ENCODE measurements at places on chromosomes 2 and 18. TPM values are rescaled to one million over a fixed set of nuclear protein-coding genes. Genes with fewer than 3 reads are reported as not detected.
A peak's percentile ranks its signal among the peaks of the same experiment; 100 is the strongest.

DNA sequence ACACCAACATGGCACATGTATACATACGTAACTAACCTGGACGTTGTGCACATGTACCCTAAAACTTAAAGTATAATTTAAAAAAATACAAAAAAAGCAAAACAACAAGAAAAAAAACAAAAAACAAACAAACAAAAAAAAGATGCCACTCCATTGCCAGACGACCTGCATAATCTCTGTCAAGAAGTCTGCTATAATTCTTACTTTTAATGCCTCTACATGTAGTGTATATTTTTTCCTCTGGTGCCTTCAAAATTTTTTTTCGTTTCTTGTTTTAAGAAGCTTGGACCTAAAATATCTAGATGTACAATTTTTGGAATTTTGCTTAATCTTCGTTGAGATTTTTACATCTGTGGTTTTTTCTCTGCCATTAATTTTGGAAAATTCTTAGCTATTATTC lies 235.6 kb upstream of the ZNF521 start:
- H3K4me1 ChIP-seq, result no peaks in the 10 kb centered on the region
- no peaks in the 10 kb centered on the region for H3K27me3 ChIP-seq
- H3K4me3 ChIP-seq, result no peak overlapping the region
- DNase-seq, result no peak
- no peaks in the 10 kb centered on the region for H3K36me3 ChIP-seq

DNA sequence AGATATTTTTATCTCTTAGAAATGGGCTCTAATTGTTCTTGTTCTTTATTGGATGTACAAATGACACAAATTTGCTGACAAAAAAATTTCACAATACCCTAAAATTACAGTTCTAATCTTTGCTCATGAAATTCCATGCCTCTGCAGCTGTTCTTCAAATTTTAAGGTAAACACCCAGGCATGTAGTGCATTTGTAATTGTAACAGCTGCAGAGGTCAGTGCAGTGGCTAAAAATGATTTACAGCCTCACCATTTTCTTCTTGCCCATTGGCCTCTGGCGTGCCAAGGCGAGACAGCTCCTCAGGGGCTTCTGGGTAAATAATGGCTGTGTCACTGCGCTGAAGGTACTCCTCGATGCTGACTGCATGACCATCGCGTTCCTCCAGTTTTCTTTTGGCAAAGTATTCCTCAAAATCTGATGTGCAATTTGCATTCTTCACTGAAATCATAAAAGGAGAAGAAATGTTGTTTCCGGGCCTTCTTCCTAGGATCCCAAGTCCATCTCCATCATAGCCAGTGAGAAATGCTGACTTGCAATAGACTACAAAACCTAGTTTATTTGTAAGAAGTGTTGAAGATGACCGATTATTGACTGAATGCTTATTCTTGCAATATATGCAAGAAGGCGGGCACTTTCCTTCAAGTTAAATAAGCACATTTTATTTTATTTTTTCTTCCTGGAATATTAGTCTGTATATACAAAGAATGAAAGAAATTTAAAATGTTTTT lies 115.2 kb downstream of the ZEB2 start:
- peaks cover 3% of the 10 kb centered on the region for H3K36me3 ChIP-seq
- H3K4me3 ChIP-seq, result no peak overlapping the region
- peaks cover 3% of the 10 kb centered on the region for H3K4me1 ChIP-seq

GRCh38 chr18:68721681-68722583 lies 7.0 kb upstream of the TMX3 start:
- peak overlapping the region; percentile 89 for H3K27ac ChIP-seq
- no peak for DNase-seq
- H3K27me3 ChIP-seq, result no peaks in the 10 kb centered on the region
- peaks cover 11% of the 10 kb centered on the region for H3K4me1 ChIP-seq
- H3K4me3 ChIP-seq, result peak overlapping the region; percentile 80

Gene CCDC121
- 1.6 TPM for total RNA-seq

DNA sequence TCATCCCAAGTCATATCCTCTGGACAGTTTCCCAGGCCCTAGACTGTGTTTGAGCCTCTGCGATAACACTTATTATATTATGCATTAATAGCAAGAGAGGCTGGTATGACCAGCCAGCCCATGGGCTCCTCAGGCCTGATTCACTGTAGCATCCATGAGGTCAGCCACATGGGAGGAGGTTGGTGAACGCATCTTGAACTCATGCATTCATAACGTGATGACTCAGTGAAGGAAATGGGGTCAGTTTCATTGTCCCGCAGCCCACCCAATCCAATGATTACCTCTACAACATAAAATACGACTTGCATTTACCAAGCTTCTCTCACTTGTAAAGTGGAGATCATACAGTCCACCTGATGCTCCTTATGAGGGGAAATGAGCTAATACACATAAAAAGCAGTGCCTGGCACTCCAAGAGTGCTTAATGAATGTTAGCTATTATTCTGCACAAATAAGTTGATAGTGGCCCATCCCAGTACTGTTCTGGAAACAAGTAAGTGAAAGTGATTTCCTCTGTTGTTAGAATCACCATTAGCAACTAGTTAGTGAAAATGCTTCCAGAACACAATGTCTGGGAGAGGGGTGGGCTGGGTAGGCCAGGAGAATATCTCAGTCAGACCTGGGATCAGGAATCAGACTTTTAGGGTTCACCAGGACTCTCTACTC lies 46.1 kb upstream of the CELF4 start:
- H3K4me1 ChIP-seq, result no peaks in the 10 kb centered on the region
- H3K27ac ChIP-seq, result no peak overlapping the region
- no peaks in the 10 kb centered on the region for H3K36me3 ChIP-seq
- no peak for DNase-seq

DNA sequence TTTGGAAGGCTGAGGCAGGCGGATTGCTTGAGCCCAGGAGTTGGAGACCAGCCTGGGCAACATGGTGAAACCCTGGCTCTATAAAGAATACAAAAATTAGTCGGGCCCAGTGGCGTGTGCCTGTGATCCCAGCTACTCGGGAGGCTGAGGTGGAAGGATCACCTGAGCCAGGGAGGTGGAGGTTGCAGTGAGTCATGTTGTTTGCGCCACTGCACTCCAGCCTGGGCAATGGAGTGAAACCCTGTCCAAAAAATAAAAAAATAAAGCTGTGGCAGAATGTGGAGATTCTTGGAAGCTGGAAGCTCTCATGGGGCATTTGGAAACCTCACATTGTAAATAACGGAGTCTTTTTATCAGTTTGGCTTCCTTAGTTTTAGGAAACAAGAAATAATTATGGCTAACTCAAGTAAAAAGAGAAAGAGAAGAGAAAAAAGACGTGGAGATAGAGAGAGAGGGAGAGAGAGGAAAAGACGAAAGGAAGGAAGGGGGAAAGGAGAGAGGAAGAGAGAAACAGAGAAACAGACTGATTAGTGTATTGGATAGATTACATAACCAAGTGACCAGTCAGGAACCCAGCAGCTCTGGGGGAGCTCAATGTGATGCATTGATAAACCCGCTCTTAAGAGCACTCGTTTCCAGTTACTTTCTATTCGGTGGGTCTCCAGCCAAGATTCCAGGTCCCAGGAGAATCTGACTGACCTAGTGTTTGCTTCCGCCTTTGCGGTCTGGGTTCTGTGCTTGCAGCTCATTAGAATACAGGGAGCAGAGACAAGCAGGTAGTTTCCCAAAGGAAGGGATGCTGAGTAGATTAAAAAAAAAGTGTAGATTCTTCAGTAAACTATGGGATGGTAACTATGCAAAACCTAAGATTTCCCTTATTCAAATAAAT lies 1.1 kb upstream of the SPAST start:
- H3K27me3 ChIP-seq, result peaks cover 4% of the 10 kb centered on the region
- H3K36me3 ChIP-seq, result peaks cover 1% of the 10 kb centered on the region
- peaks cover 22% of the 10 kb centered on the region for H3K4me1 ChIP-seq
- peak overlapping the region; percentile 98 for H3K4me3 ChIP-seq

- H3K27me3 ChIP-seq, result no peaks in the 10 kb centered on the region
- H3K27ac ChIP-seq, result no peak overlapping the region
- peaks cover 22% of the 10 kb centered on the region for H3K4me1 ChIP-seq
- H3K36me3 ChIP-seq, result peaks cover 25% of the 10 kb centered on the region
- no peak for DNase-seq
Measured at GRCh38 chr2:127379712-127380355, 7.9 kb downstream of the MAP3K2 start.

- H3K27ac ChIP-seq, result no peak overlapping the region
- peaks cover 2% of the 10 kb centered on the region for H3K27me3 ChIP-seq
- DNase-seq, result no peak
Measured at GRCh38 chr18:48753691-48754090, 197.1 kb downstream of the SMAD7 start.

Gene COL6A3
- total RNA-seq, result 0.45 TPM

GRCh38 chr2:220192994-220193753 lies 565.7 kb downstream of the SLC4A3 start:
- H3K27me3 ChIP-seq, result no peaks in the 10 kb centered on the region
- DNase-seq, result no peak
- no peak overlapping the region for H3K4me3 ChIP-seq
- H3K4me1 ChIP-seq, result no peaks in the 10 kb centered on the region
- no peak overlapping the region for H3K27ac ChIP-seq

Gene PROC
- total RNA-seq, result not detected

DNA sequence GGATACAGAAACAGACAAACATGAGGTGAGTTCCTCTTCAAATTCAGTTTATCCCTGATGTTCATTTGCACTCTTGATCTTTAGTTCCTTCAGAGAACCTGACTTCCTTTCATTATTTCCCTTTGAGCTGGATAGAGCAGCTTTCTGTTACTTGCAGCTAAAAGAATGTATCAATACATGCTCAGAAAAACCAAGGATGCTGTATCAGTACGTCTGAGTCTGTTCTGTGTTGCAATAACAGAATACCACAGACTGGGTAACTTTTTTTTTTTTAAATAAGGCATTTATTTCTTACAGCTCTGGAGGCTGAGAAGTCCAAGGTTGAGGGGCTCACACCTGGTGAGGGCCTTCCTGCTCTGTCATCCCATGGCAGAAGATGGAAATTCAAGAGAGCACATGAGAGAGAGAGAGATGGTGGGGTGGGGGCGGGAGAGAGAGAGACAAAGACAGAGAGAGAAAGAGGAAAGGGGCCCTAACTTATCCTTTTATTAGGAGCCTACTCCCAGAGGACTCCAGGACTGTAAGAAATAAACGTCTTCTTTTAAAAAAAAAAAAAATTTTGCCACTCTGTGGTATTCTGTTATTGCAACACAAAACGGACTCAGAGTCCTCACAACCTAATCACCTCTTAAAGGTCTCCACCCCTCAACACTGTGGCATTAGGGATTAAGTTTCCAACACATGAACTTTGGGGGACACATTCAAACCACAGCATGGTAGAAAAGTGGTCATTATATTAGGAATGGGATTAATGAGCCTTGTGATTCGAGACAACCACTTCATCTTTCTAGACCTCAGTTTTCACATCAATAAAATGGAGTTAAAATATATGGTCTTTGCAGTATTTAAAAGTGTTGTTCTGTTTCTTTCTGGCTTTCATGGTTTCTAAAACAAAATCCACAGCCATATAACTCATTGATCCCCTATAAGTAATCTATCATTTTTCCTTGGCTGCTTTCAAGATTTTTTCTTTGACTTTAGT lies 18.4 kb upstream of the SELENOI start:
- H3K4me3 ChIP-seq, result no peak overlapping the region
- H3K4me1 ChIP-seq, result peaks cover 21% of the 10 kb centered on the region
- H3K27ac ChIP-seq, result no peak overlapping the region
- peaks cover 4% of the 10 kb centered on the region for H3K36me3 ChIP-seq
- peaks cover 2% of the 10 kb centered on the region for H3K27me3 ChIP-seq

- H3K4me1 ChIP-seq, result no peaks in the 10 kb centered on the region
- H3K27me3 ChIP-seq, result no peaks in the 10 kb centered on the region
- DNase-seq, result no peak
Measured at GRCh38 chr2:229344151-229344551, 73.1 kb upstream of the PID1 start.

DNA sequence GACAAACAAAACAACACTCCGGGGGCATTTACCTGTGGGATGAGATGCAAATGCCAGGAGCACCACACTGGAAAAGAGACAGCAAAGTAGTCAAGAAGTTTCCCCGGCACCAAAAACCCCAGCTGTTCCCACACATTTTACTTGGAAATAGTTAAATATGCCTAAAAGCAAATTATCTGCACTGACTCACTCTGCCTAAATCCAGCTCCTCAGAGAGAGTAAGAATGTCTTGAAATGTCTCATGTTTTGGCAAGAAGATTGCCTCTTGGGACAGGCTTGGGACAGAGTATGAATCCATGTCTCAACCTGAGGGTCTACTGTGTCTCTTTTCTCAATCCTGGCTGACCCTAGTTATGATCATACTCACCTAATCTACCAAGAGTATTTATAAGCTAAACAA lies 87.5 kb upstream of the RIOK3 start:
- no peaks in the 10 kb centered on the region for H3K27me3 ChIP-seq
- peaks cover 2% of the 10 kb centered on the region for H3K36me3 ChIP-seq
- H3K4me1 ChIP-seq, result peaks cover 2% of the 10 kb centered on the region
- no peak overlapping the region for H3K27ac ChIP-seq

- no peaks in the 10 kb centered on the region for H3K4me1 ChIP-seq
- no peak overlapping the region for H3K4me3 ChIP-seq
- H3K36me3 ChIP-seq, result peaks cover 1% of the 10 kb centered on the region
Measured at GRCh38 chr2:217262911-217263310, 403.0 kb upstream of the TNP1 start.

GRCh38 chr2:85265304-85265703 lies 62.5 kb downstream of the TGOLN2 start:
- no peak overlapping the region for H3K27ac ChIP-seq
- no peaks in the 10 kb centered on the region for H3K36me3 ChIP-seq
- no peak for DNase-seq
- H3K27me3 ChIP-seq, result peaks cover 4% of the 10 kb centered on the region
- H3K4me3 ChIP-seq, result no peak overlapping the region

- H3K27me3 ChIP-seq, result peaks cover 2% of the 10 kb centered on the region
- no peaks in the 10 kb centered on the region for H3K36me3 ChIP-seq
- no peak overlapping the region for H3K4me3 ChIP-seq
- H3K27ac ChIP-seq, result no peak overlapping the region
Measured at GRCh38 chr2:212694398-212694797, 155.8 kb upstream of the ERBB4 start.

- H3K36me3 ChIP-seq, result peaks cover 35% of the 10 kb centered on the region
- no peaks in the 10 kb centered on the region for H3K27me3 ChIP-seq
- H3K27ac ChIP-seq, result peak overlapping the region; percentile 97
- DNase-seq, result no peak
- H3K4me3 ChIP-seq, result peak overlapping the region; percentile 96
Measured at GRCh38 chr2:70089220-70089982, 2.1 kb downstream of the PCBP1 start.

- no peaks in the 10 kb centered on the region for H3K4me1 ChIP-seq
- peaks cover 4% of the 10 kb centered on the region for H3K27me3 ChIP-seq
Measured at GRCh38 chr2:29518646-29519337, 402.6 kb downstream of the ALK start.

Data from activated naive CD8-positive, alpha-beta T cell treated with anti-CD3 and anti-CD28 coated beads, Interleukin-2, amount 10 ng/mL, durations not matched to agents 7 days and 5 days (primary cell).